HFFc6 (cell line): ENCODE measurements at places on chromosomes 3 and 15. TPM values are rescaled to one million over a fixed set of nuclear protein-coding genes. Genes with fewer than 3 reads are reported as not detected.

TPRG1 gene
- not detected in 3 replicates for total RNA-seq

GPR149 gene
- not detected in 3 replicates for total RNA-seq

TTC14 gene
- 23.1 to 26.6 TPM (median 25.7 TPM) in 3 replicates for total RNA-seq

GTF2E1 gene
- total RNA-seq: 31.1 and 31.2 TPM in 2 replicates

TOPAZ1 gene
- total RNA-seq: not detected in 2 replicates

AMT gene
- total RNA-seq: 1.1 to 2.3 TPM (median 1.9 TPM) in 3 replicates

ACTC1 gene
- 6.0 to 27.3 TPM (median 11.5 TPM) in 3 replicates for total RNA-seq

MAGI1 gene
- 20.7 to 30.5 TPM (median 24.5 TPM) in 3 replicates for total RNA-seq

STAB1 gene
- 0.05 TPM in 1 of 3 replicates, not detected in the others for total RNA-seq
